ENCODE measurements at places on chromosomes 1 and 21. TPM values are rescaled to one million over a fixed set of nuclear protein-coding genes. Genes with fewer than 3 reads are reported as not detected.

The NAV1 gene
- 37.6 TPM for total RNA-seq

The TCHHL1 gene
- not detected for total RNA-seq

The RNU1-4 gene
- total RNA-seq: under 0.01 TPM

The NPHS2 gene
- not detected for total RNA-seq

The SFN gene
- 0.32 TPM for total RNA-seq

The CHIT1 gene
- under 0.01 TPM for total RNA-seq

All from fibroblast of villous mesenchyme (primary cell).